ENCODE measurements at places on chromosomes 2 and 18.

DNA sequence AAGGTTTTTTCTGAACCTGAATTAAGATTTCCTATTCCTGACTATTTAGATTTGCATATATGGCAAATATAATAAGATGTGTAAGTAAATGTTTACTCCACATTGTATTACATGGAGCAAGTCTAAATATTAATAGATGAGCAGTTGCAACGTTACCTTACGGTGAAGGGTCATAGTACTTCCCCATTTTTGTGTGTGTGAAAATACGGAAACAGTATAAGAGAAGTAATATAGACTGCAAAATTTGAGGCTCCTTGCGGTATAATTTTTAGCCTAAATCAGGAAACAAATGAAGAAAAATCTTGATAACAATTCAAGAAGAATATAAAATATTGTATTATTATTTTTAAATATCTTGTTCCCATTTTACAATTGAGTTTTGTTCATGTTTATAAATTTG lies 434.2 kb downstream of the GRB14 start:
- DNase-seq = no peak

DNA sequence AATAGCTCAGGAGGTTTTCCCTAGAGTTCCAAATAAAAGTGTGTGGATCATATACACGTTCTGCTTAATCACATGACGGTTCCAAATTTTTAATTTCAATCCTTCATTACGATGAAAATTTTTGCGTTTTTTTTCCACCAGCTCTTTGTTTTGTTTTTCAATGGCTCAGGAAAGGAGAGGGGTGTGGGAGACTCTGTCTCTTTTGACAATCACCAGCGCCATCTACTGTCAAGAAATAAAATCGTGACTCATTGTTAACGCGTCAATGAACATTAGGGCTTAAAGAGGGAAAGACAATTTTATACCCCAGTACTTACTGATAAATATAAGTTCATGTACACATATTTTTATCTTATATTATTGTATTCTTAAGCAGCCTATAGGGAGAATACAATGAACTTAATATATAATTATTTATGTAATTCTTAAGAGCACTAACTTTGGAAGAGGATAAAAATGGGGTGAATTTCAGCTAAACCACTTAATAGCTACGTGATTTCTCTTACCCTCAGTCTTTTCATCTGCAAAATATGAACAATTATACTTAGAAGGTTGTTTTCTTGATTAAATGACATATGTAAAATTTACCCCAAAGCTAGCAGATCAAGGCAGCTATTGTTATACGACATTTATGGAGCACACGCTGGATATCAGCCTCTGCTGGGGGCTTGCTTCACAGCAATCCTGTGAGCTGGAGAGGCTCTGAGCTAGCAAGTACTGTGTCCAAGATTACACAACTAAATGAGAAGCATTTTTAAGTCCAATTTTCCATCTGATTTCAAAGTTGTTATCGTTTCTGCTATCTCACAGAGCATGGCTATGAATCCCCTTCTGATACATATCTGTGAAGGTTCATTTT lies 47.4 kb upstream of the RMDN2 start:
- DNase-seq = no peak

DNA sequence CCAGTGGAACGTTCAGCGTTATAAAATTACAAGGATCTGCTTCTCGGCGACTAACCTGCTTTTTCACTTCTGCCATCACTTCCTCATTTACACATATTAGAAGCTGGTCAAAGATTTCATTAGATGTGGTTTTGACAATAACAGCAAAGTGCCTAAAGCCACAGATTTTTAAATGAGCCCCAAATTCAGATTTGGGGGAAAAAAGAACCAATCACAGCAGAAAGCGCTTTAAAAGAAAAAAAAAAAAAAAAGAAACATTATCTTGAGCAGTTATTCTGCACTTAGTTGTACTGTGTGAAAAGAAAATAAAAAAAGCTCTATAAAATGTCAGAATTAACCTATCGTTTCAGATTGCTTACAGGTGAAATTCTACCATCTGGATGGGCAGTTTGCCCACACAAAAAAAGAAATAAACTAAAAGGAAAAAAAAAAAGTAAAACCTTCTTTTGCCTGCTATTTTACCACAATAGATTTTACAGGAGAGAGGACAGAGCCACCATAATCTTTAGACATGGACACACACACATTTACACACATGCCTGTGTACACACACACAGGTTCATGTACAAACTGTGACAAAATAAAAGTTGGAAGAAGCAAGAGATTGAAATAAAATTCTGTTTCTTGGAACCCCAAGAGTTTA lies 167.2 kb downstream of the TCF4 start:
- no peak for DNase-seq

GRCh38 chr2:88760819-88761598 lies 69.5 kb downstream of the RPIA start:
- no peak for DNase-seq

GRCh38 chr2:8149007-8149405 lies 532.9 kb upstream of the ID2 start:
- DNase-seq = no peak

GRCh38 chr2:120476141-120476540 lies 130.2 kb downstream of the INHBB start:
- DNase-seq = no peak
